Neural crest cell (in vitro differentiated cells): ENCODE measurements at places on chromosomes 2 and 18. TPM values are rescaled to one million over a fixed set of nuclear protein-coding genes. Genes with fewer than 3 reads are reported as not detected.
A peak's percentile ranks its signal among the peaks of the same experiment; 100 is the strongest.

GRCh38 chr2:199278099-199278498, 179.6 kb downstream of the SATB2 start:
- no peaks in the 10 kb centered on the region for H3K27me3 ChIP-seq
- H3K36me3 ChIP-seq = peaks cover 5% of the 10 kb centered on the region
- no peak for DNase-seq
- no peak overlapping the region for H3K27ac ChIP-seq
- no peak overlapping the region for H3K4me3 ChIP-seq

GRCh38 chr2:177675350-177675821, 282.8 kb downstream of the AGPS start:
- peak overlapping the region; percentile 51 for H3K4me3 ChIP-seq
- peaks cover 2% of the 10 kb centered on the region for H3K27me3 ChIP-seq
- H3K36me3 ChIP-seq = no peaks in the 10 kb centered on the region
- no peak for DNase-seq

- H3K27me3 ChIP-seq = no peaks in the 10 kb centered on the region
- H3K4me1 ChIP-seq = no peaks in the 10 kb centered on the region
- no peak for DNase-seq
- no peak overlapping the region for H3K4me3 ChIP-seq
- no peak overlapping the region for H3K27ac ChIP-seq
- H3K36me3 ChIP-seq = no peaks in the 10 kb centered on the region
Measured at GRCh38 chr18:41134426-41134825, 820.6 kb upstream of the PIK3C3 start.

DNA sequence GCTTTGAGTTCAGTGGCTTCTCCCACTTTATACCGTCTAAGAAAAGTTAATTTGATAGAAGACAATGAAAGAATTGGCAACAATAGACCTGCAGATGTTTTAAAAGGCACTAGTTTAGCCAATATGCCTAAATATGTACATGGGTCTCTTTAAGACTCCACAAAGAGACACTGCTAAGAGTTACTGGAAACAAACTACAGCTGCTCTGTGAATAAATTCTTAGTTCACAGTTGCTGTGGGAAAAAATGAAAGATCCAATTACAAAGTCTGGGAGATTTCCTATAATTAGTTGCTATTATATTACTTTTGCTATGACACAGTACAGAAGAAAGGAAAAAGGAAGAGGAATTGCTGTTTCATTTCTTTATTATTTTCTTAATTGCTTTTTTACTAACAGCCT, 34.3 kb downstream of the SCN9A start:
- no peak overlapping the region for H3K27ac ChIP-seq
- peaks cover 13% of the 10 kb centered on the region for H3K4me1 ChIP-seq
- DNase-seq = no peak
- no peak overlapping the region for H3K4me3 ChIP-seq
- no peaks in the 10 kb centered on the region for H3K27me3 ChIP-seq

GRCh38 chr2:190407246-190407661, 901 bp upstream of the MFSD6 start:
- H3K27ac ChIP-seq = no peak overlapping the region
- no peaks in the 10 kb centered on the region for H3K36me3 ChIP-seq
- no peak for DNase-seq
- H3K27me3 ChIP-seq = peaks cover 35% of the 10 kb centered on the region
- H3K4me3 ChIP-seq = peak overlapping the region; percentile 85

GRCh38 chr18:40613721-40614120, 1341.3 kb upstream of the PIK3C3 start:
- no peaks in the 10 kb centered on the region for H3K4me1 ChIP-seq
- no peak overlapping the region for H3K4me3 ChIP-seq
- no peak for DNase-seq
- H3K36me3 ChIP-seq = no peaks in the 10 kb centered on the region

DNA sequence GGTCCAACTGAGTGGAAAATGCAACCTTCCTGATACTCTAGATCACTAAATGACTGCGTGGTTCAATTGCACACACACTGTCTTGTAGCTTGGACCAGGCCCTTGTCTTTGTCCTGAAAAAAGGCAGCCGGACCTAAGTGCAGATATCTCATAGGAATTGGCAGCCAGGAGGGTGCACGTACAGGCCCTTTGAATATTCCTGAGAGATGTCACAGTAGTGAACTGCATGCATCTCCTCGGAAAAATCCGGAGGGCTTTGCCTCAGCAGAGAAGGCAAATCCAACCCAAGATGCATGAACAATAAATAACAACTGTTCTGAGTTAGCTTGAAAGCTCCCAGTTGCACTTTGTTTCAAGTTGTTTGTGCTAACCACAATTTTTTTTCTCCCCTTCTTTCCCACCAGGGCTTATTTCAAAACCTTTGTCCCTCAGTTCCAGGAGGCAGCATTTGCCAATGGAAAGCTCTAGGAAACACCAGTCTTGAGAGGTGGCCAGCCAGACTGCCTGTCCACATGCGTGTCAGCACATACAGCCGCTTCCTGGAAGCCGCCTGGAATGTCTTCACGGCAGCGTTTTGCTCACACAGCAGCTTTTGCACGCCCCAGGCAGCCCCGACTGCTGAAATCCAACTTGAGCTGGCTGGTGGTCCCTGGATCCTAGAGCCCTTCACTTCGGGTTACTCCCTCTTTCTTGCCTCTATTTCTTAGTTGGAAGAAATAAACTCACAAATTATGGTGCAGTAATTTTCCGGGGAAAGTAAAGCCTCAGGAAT, 54.4 kb upstream of the FOSL2 start:
- no peaks in the 10 kb centered on the region for H3K36me3 ChIP-seq
- H3K4me1 ChIP-seq = peaks cover 40% of the 10 kb centered on the region
- no peak for DNase-seq
- H3K27me3 ChIP-seq = no peaks in the 10 kb centered on the region
- H3K4me3 ChIP-seq = no peak overlapping the region

- no peak overlapping the region for H3K27ac ChIP-seq
- no peaks in the 10 kb centered on the region for H3K36me3 ChIP-seq
- peaks cover 4% of the 10 kb centered on the region for H3K27me3 ChIP-seq
Measured at GRCh38 chr2:99504844-99505584, 15.2 kb upstream of the REV1 start.

- H3K36me3 ChIP-seq = no peaks in the 10 kb centered on the region
- no peaks in the 10 kb centered on the region for H3K27me3 ChIP-seq
- no peak for DNase-seq
Measured at GRCh38 chr2:51971136-51971535, 939.2 kb upstream of the NRXN1 start.

DNA sequence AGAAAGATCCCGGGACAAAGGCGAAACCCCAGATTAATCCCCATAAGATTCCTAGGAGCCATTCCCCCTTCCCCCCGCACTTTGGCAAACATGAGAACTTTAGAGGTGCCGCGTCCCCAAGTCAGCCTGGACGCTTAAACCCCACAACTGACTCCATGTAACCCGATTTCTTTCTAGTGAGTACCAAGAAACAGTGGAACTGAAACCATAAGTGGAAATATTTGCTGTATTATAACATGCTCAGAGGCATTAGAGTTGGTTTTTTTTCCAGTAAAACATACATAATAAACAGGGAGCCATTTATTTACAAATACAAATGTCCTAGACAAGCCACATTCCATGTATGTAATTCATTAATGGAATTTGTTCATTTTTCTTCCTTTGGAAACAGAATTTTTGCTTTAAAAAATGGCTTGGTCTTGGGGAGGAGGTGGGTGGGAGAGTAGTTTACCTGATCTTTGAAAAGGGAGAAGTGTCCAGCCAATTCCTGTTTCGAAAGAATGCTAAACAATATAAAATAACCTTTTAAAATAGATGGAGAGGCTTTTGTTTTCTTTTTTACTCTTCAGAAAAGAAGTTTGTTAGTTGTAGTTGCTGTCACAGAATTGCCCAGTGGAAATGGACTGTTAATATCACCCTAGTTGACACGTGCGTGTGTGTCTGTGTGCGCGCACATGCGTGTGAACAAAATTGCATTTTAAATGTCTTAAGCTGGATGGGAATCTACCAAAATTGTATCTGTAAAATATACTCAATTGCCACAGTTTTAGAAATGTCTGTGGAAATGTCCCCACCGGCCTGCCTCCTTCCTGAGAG, 10.6 kb downstream of the POU3F3 start:
- peak overlapping the region; percentile 83 for H3K4me3 ChIP-seq
- H3K27me3 ChIP-seq = peaks cover 98% of the 10 kb centered on the region
- H3K4me1 ChIP-seq = peaks cover 52% of the 10 kb centered on the region

- no peaks in the 10 kb centered on the region for H3K27me3 ChIP-seq
- H3K4me1 ChIP-seq = peaks cover 23% of the 10 kb centered on the region
- peaks cover 7% of the 10 kb centered on the region for H3K36me3 ChIP-seq
- no peak overlapping the region for H3K4me3 ChIP-seq
- DNase-seq = no peak
Measured at GRCh38 chr2:132656266-132656975, 13.6 kb downstream of the LYPD1 start.

GRCh38 chr18:50373561-50374219, 1.2 kb upstream of the SKA1 start:
- peak overlapping the region; percentile 92 for H3K4me3 ChIP-seq
- H3K36me3 ChIP-seq = no peaks in the 10 kb centered on the region
- H3K4me1 ChIP-seq = peaks cover 24% of the 10 kb centered on the region

DNA sequence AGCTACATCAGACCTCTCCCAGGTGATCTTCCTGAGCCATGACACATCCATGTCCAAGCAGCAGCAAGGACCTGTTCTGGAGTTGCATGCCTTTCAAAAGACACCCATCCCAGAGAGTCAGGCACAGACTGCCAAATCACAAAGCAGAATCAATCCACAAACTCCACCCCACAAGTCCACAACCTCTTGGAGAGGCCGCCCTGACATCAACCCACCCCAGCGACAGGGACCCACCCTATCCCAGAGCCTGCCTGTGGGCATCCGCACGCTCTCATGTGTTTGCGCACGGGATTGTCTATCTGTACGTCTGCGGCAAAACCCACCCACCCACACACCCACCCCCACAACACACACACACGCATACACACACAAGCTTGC, 11.9 kb downstream of the SMAD7 start:
- H3K4me1 ChIP-seq = peaks cover 52% of the 10 kb centered on the region
- no peaks in the 10 kb centered on the region for H3K36me3 ChIP-seq
- H3K27me3 ChIP-seq = peaks cover 9% of the 10 kb centered on the region
- H3K27ac ChIP-seq = no peak overlapping the region
- no peak for DNase-seq

- no peak overlapping the region for H3K4me3 ChIP-seq
- no peak overlapping the region for H3K27ac ChIP-seq
- no peaks in the 10 kb centered on the region for H3K27me3 ChIP-seq
- no peaks in the 10 kb centered on the region for H3K4me1 ChIP-seq
- no peaks in the 10 kb centered on the region for H3K36me3 ChIP-seq
Measured at GRCh38 chr2:155368934-155369333, 670.4 kb downstream of the KCNJ3 start.

GRCh38 chr2:182745061-182745460, 29.0 kb downstream of the DNAJC10 start:
- peaks cover 35% of the 10 kb centered on the region for H3K36me3 ChIP-seq
- no peak for DNase-seq
- H3K4me1 ChIP-seq = no peaks in the 10 kb centered on the region
- H3K4me3 ChIP-seq = no peak overlapping the region

DNA sequence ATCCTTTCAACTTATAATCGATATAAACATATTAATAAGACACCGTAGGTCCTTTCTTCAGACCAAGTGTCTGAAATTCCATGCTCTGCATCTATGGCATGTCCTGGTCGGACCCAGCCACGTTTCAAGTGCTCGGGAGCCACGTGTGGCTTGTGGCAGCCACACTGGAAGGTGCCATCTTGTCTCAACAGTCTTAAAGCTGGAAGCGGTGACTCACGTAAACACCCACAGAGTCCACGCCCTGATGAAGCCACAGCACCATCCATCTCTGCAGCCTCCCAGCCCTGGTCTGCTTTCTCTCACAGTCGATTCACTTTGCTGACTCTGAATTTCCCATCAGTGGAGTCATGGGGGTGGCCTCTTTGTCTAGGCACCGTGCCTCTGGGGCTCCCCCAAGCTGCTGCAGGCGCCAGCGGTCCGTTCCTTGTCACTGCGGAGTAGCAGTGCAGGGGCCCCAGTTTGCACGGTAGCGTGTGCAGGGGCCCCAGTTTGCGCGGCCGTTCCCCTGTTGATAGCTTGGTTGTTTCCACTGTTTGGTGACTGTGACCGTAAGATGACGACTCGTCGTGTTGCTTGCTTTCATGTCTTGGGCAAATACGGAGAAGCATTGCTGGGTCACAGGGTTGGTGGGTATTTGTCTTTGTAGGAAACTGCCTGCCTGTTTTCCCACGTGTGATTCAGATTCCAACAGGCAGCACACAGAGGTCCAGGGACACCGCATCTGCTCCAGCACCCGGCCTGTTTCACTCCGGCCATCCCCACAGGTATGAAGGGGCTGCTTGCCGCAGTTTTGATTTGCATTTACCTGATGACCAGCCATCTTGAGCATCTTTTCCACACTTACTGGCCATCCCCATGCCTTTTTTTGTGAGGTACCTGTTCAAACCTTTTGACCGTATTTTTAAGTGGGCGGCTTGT, 240.3 kb downstream of the HDAC4 start:
- no peaks in the 10 kb centered on the region for H3K27me3 ChIP-seq
- peaks cover 46% of the 10 kb centered on the region for H3K4me1 ChIP-seq
- H3K4me3 ChIP-seq = no peak overlapping the region
- H3K36me3 ChIP-seq = peaks cover 25% of the 10 kb centered on the region
- H3K27ac ChIP-seq = no peak overlapping the region

GRCh38 chr2:133986081-133986837, 267.6 kb upstream of the MGAT5 start:
- no peaks in the 10 kb centered on the region for H3K36me3 ChIP-seq
- DNase-seq = no peak
- no peak overlapping the region for H3K27ac ChIP-seq
- H3K4me1 ChIP-seq = no peaks in the 10 kb centered on the region

- H3K4me3 ChIP-seq = no peak overlapping the region
- no peaks in the 10 kb centered on the region for H3K36me3 ChIP-seq
- no peaks in the 10 kb centered on the region for H3K4me1 ChIP-seq
Measured at GRCh38 chr2:195613922-195614321, 43.1 kb upstream of the SLC39A10 start.

- no peak overlapping the region for H3K4me3 ChIP-seq
- H3K36me3 ChIP-seq = peaks cover 6% of the 10 kb centered on the region
Measured at GRCh38 chr2:17644997-17645720, 104.7 kb downstream of the VSNL1 start.

SP140L gene
- total RNA-seq = 1.8 and 2.2 TPM in 2 replicates

UGT1A3 gene
- not detected in 2 replicates for total RNA-seq

TMEM163 gene
- total RNA-seq = 0.71 and 1.0 TPM in 2 replicates

OTOF gene
- total RNA-seq = 0.07 and 0.19 TPM in 2 replicates

EFHD1 gene
- total RNA-seq = 4.1 and 4.7 TPM in 2 replicates

CPS1 gene
- total RNA-seq = 7.9 and 8.8 TPM in 2 replicates

SFT2D3 gene
- total RNA-seq = 18.8 TPM in 2 replicates

CYTIP gene
- 0.35 TPM in 1 of 2 replicates, not detected in the other for total RNA-seq

LINC00305 gene
- total RNA-seq = not detected in 2 replicates

DTNA gene
- 11.3 and 13.3 TPM in 2 replicates for total RNA-seq

RBMS1 gene
- 28.4 and 31.0 TPM in 2 replicates for total RNA-seq
